T-helper 22 cell (primary cell): ENCODE measurements at places on chromosomes 5 and 9.

DNA sequence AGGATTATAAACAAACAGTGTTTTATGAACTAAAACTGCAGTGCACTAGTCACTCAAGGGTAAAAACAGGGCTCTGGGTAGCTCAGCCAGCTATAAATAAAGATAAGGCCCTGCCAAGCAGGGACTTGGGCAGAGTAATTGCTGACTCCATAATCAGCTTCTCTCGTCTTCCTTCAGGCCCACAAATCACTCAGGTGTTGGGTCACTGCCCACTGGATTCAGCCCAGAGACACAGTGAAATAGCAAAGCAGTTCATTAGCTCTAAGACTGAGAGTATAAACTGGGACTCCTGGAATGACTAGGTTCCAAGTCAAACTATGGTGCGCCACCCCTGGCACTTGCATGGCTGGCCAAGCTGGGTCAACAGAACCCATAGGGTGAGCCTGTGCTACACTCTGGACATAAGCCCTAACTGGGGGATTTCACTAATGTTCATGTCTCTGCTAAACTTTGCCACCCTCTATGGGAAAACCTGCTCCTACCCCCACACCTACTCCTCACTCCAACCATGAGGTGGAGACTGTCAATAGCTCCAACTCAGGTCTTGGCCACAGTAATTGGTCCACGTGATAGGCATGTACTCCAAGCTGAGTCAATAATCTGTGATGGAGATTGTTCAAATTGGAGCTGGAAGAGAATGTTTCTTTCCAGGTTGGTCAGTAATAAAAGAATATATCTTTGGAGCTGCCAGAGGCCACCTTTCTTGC lies 158.5 kb downstream of the SLIT3 start:
- DNase-seq, result no peak

- no peak for DNase-seq
Measured at GRCh38 chr9:116345817-116346216, 192.2 kb downstream of the PAPPA start.

DNA sequence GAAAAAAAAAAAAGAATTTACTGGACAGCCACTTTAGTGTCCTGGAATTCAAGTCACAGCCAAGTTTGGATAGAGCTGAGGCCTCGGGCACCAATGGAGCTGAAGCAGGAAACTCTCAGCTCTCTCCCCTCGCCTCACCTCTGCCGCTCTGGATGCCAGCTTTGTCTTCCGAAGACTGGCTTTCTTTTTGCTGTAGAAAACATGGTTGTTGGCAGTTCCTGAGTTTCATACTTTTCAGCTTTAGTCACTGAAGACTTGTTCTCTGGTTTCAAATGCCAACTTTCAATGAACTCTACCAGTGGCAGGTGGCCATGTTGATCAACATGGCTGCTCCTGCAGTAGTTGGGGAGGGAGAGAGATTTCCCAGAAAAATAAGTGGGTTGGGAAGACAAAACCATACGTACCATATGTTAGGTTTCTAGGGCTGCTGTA lies 142.2 kb downstream of the SNX18 start:
- no peak for DNase-seq

- no peak for DNase-seq
Measured at GRCh38 chr9:83372957-83373356, 165.2 kb downstream of the FRMD3 start.

DNA sequence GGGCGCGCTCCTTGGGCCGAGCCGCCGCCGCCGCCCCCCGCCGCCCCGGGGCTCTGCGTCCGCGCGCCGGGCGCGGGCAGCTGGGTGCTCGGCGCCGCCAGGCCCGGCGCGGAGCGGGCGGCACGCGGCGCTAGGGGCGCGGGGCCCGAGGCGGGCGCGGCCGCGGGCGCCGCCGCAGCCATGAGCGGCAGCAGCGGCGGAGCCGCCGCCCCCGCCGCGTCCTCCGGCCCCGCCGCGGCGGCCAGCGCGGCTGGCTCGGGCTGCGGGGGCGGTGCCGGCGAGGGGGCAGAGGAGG lies 351 bp downstream of the TRIO start:
- DNase-seq, result no peak
